ENCODE measurements at places on chromosomes 2 and 18.
A peak's percentile ranks its signal among the peaks of the same experiment; 100 is the strongest.

GRCh38 chr2:148814143-148814859, 60.7 kb upstream of the KIF5C start:
- H3K4me3 ChIP-seq = peak overlapping the region; percentile 22
- H3K27ac ChIP-seq = no peak overlapping the region

- peaks cover 37% of the 10 kb centered on the region for H3K4me1 ChIP-seq
- no peak for DNase-seq
- H3K27me3 ChIP-seq = no peaks in the 10 kb centered on the region
- H3K4me3 ChIP-seq = no peak overlapping the region
- peak overlapping the region; percentile 1 for H3K27ac ChIP-seq
Measured at GRCh38 chr2:85310330-85310729, 17.5 kb downstream of the TGOLN2 start.

GRCh38 chr2:133171393-133172004, 396.8 kb downstream of the NCKAP5 start:
- H3K27me3 ChIP-seq = no peaks in the 10 kb centered on the region
- H3K36me3 ChIP-seq = no peaks in the 10 kb centered on the region
- no peak for DNase-seq
- no peaks in the 10 kb centered on the region for H3K4me1 ChIP-seq
- no peak overlapping the region for H3K4me3 ChIP-seq
- no peak overlapping the region for H3K27ac ChIP-seq

GRCh38 chr18:42414756-42415454, 459.9 kb downstream of the PIK3C3 start:
- H3K36me3 ChIP-seq = no peaks in the 10 kb centered on the region
- no peaks in the 10 kb centered on the region for H3K4me1 ChIP-seq
- H3K27me3 ChIP-seq = no peaks in the 10 kb centered on the region
- no peak overlapping the region for H3K4me3 ChIP-seq

DNA sequence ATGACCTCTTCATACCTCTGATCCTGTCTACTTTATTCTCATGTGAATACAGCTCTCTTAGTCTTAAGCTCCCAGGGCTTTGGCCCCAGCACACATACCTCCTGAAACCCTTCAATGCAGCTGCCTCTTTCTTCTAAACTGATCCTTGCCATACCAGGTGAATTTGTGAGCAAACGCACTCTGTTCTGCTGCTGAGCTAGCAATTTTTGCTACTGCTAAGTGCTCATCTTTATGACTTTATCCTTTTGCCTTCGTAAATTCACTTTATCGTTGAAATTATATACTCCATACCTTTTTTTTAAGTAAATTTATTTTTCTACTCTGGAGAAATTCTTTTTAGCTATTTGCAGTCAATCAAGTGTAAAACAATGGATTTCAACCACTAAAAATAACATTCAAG, 287.7 kb downstream of the CMPK2 start:
- DNase-seq = no peak
- H3K4me1 ChIP-seq = no peaks in the 10 kb centered on the region
- no peak overlapping the region for H3K4me3 ChIP-seq
- no peaks in the 10 kb centered on the region for H3K36me3 ChIP-seq
- no peaks in the 10 kb centered on the region for H3K27me3 ChIP-seq

DNA sequence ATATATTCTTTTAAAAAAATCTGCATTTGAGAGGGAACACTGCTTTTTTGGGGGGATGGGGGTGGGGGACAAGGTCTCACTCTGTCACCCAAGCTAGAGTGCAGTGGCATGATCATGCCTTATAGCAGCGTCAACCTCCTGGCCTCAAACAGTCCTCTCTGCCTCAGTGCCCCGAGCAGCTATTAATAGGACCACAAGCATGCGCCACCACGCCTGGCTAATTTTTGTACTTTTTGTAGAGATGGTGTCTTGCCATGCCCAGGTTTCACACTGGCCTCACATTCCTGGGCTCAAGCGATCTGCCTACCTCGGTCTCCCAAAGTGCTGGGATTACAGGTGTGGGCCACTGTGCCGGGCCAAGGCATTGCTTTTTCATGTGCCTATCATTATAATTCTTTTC, 154.2 kb downstream of the ATAD2B start:
- DNase-seq = no peak
- H3K27me3 ChIP-seq = no peaks in the 10 kb centered on the region
- no peak overlapping the region for H3K27ac ChIP-seq
- no peaks in the 10 kb centered on the region for H3K4me1 ChIP-seq
- H3K4me3 ChIP-seq = no peak overlapping the region

- no peak for DNase-seq
- no peaks in the 10 kb centered on the region for H3K27me3 ChIP-seq
- H3K4me1 ChIP-seq = no peaks in the 10 kb centered on the region
- no peaks in the 10 kb centered on the region for H3K36me3 ChIP-seq
- H3K4me3 ChIP-seq = no peak overlapping the region
Measured at GRCh38 chr2:55917117-55917516, 6.5 kb downstream of the EFEMP1 start.

GRCh38 chr2:183390109-183390508, 265.9 kb downstream of the NUP35 start:
- H3K36me3 ChIP-seq = no peaks in the 10 kb centered on the region
- DNase-seq = no peak
- H3K4me3 ChIP-seq = no peak overlapping the region
- no peak overlapping the region for H3K27ac ChIP-seq
- no peaks in the 10 kb centered on the region for H3K27me3 ChIP-seq

GRCh38 chr2:54088191-54088634, 27.2 kb upstream of the ACYP2 start:
- H3K4me3 ChIP-seq = no peak overlapping the region
- H3K36me3 ChIP-seq = no peaks in the 10 kb centered on the region
- H3K27me3 ChIP-seq = no peaks in the 10 kb centered on the region

DNA sequence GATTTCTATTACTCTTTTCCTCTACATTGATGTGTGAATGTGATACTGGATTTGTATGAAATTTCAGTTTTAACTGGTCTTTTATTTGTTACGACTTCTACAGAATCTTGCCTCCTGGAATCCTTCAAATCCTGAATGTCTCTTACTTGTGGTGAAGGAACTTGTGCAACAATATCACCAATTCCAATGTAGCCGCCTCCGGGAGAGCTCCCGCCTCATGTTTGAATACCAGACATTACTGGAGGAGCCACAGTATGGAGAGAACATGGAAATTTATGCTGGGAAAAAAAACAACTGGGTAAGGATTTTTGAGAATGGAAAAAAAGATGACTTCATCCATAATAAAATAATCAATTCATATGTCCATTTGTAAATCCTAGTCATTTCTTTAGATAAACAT, 134.6 kb downstream of the BABAM2 start:
- H3K27ac ChIP-seq = no peak overlapping the region
- no peak for DNase-seq
- H3K36me3 ChIP-seq = peaks cover 18% of the 10 kb centered on the region

GRCh38 chr2:100321179-100321865, 979 bp downstream of the LONRF2 start:
- H3K36me3 ChIP-seq = no peaks in the 10 kb centered on the region
- peak overlapping the region; percentile 51 for H3K4me3 ChIP-seq
- DNase-seq = no peak
- H3K27me3 ChIP-seq = peaks cover 3% of the 10 kb centered on the region
- peaks cover 30% of the 10 kb centered on the region for H3K4me1 ChIP-seq

DNA sequence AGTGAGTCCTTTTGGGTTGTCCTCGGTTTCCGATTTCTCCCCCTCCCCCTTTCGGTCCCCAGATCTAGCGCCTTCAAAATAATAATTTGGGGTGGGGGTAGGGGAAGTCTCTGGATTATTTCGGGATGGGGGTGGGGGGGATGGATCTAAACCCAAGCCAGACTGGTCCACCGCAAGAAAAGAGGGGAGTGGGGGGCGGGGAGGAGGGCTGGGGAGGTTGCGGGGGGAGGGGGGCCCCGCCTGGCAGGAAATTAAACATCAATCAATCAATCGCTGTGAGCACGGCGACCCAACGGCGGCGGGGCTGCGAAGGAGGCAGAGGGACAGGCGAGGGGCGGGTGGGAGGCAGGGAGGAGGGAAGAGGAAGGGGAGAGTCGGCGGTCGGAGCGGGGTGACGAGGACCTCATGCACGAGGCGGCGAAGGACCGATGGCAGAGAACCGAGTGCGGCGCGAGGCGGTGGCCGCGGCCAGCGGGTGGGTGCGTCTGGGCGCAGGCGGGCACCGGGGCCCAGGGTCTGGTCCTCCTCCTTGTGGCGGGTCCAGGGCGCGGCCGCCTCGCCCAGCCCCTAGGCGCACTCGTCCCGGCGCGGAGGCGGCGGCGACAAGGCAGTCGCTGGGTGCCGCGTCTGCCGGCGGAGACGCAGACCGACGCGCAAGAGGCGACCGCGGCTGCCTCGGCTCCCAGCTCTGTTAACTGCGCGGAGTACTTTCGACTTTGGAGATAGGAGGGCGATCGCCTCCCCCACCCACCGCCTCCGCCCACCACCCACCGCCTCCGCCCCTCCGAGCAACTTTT, 468 bp upstream of the SATB2 start:
- H3K27me3 ChIP-seq = peaks cover 58% of the 10 kb centered on the region
- no peaks in the 10 kb centered on the region for H3K36me3 ChIP-seq
- peak overlapping the region; percentile 58 for H3K27ac ChIP-seq
- H3K4me3 ChIP-seq = peak overlapping the region; percentile 88

DNA sequence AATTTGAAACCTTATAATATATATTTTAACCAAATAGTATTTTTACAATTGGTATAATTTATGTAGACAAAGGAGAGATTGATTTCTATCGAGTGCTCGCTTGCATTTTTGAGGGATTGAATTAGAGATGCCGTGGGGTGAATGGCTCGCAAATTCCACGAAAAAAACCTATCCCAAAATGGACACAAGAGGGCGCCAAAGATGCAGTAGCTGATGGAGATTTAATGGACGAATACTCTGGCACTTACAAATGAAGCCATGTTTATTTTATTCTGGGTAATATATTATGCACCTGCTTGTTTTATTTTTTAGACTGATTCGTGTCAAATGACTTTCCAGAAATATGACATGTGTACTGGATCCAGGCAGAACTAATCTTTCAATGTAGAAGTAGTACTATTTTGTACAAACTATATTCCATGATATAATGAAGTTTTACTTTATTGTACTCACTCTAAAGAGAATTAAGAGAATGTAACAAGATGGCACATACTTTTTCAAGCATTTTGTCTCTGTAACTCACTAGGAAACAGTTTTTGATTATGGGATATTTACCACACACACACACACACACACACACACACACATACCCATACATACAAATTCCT, 505.4 kb downstream of the PLCL1 start:
- no peak overlapping the region for H3K27ac ChIP-seq
- H3K4me3 ChIP-seq = no peak overlapping the region
- H3K4me1 ChIP-seq = no peaks in the 10 kb centered on the region
- H3K36me3 ChIP-seq = no peaks in the 10 kb centered on the region

DNA sequence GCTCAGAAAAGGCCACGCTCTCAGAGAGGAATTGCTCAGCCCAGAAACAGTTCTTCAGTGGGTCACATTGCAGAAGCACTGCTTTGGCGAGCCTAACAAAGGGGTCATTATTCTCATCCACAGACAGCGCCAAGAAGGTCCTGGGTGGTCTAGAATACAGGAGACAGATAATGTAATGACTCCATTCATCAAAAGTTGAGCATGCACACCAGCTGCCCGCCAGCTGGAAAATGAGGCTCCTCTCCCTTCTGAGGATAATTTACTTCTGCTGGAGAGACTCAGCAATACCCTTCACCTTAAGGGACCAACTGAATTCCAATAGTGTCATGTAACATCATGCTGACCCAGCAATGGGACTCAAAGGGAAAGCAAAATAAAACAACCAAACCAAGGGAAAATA, 79.9 kb downstream of the TRIB2 start:
- DNase-seq = no peak
- H3K36me3 ChIP-seq = no peaks in the 10 kb centered on the region
- no peak overlapping the region for H3K27ac ChIP-seq
- H3K27me3 ChIP-seq = no peaks in the 10 kb centered on the region
- H3K4me3 ChIP-seq = no peak overlapping the region
- peaks cover 6% of the 10 kb centered on the region for H3K4me1 ChIP-seq

GRCh38 chr2:47360927-47361326, 42.0 kb upstream of the MSH2 start:
- H3K27ac ChIP-seq = no peak overlapping the region
- H3K27me3 ChIP-seq = no peaks in the 10 kb centered on the region
- H3K4me1 ChIP-seq = no peaks in the 10 kb centered on the region
- DNase-seq = no peak

DNA sequence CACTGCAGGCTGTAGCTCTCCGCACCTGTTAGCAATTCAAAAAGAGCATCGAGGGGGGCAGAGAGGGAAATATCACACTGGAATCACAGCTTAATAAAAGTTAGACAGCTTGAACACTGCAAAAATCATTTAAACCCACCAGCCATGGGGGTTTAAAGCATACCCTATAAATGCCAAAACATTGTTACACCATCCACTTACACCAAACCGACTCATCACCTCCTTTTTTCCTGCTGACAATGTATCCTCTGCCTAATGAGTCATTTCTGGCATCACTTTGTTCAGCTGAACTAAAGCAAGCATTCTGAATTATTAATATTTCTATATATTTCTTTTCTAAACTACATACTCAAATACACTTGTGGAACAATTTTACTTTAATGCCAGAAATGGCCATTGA, 21.6 kb downstream of the MC4R start:
- DNase-seq = no peak
- H3K36me3 ChIP-seq = no peaks in the 10 kb centered on the region
- no peak overlapping the region for H3K27ac ChIP-seq
- H3K27me3 ChIP-seq = no peaks in the 10 kb centered on the region
- H3K4me3 ChIP-seq = no peak overlapping the region
- no peaks in the 10 kb centered on the region for H3K4me1 ChIP-seq

GRCh38 chr2:8575038-8575833, 106.6 kb upstream of the ID2 start:
- no peak overlapping the region for H3K27ac ChIP-seq
- H3K36me3 ChIP-seq = no peaks in the 10 kb centered on the region
- DNase-seq = no peak
- H3K27me3 ChIP-seq = no peaks in the 10 kb centered on the region

DNA sequence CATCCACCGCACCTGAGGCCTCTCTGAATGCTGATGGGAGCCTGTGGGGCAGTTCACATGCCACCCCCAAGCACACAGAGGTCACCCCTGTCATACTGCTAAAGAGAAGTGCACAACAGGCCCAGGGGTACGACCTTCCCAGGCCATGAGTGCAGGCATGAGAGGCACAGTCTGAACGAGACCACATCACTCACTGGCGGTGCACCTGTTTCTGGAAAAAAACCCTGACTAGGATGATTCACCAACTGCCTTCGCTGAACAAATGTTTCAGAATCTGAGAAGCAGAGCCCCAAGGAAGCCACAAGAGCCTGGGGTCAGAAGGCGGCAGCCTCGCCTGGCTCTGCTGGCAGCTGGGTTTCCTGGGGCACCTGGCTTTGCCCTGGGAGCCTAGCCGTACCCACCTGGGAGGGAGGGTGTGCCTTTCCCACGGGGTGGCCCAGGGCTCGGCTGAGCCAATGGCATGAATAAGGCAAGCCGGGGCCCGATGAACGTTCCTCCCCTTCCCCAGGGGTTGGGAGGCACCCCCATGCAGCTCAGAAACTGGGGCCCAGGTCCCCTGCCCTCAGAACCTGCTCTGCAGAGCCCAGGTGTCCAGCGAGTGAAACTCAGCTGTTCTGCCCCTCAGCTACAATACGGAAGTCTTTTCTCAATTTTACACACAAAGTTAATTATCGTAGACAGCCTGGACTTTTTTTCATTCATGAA, 73.8 kb downstream of the HDAC4 start:
- peaks cover 89% of the 10 kb centered on the region for H3K4me1 ChIP-seq
- H3K27ac ChIP-seq = peak overlapping the region; percentile 90
- no peaks in the 10 kb centered on the region for H3K27me3 ChIP-seq
- DNase-seq = no peak
- peak overlapping the region; percentile 24 for H3K4me3 ChIP-seq
- peaks cover 13% of the 10 kb centered on the region for H3K36me3 ChIP-seq

Measured in esophagus squamous epithelium (tissue), 5 donors.